Suppressor macrophage treated with lipopolysaccharide for 4 hours (primary cell): ENCODE measurements at places on chromosomes 12 and 14.

GRCh38 chr12:107845226-107845979, 70.9 kb downstream of the ASCL4 start:
- no peak for DNase-seq

GRCh38 chr14:103428723-103429556, 43.7 kb downstream of the MARK3 start:
- DNase-seq, result peak; percentile 64

DNA sequence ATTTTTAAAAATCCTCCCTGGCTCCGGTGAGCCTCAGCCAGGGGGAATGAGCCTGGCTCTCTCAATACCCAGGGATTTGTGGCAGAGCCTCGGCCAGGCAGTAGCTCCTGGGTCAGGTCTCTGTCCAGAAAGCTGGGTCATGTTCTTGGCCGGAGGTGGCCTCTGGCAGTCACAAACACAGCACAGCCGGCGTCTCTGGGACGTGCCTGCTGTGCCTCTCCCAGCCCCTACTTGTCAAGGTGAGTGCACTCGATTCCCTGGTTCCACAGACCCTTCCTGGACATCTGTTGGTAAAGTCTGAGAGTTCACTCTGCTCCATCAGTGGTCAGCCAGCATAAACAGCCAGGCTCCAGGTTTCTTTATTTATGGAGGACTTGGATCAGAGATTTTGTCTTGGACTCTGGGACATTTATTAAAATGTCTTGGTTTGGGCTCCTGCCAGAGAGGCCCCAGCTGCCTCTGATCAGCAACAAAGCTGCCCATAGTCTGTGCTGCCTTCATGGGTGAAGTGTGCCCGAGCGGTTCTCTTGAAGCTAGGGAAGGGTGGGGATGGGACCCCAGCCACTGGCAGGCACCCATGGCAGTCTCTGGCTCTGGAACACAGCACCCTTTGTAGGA, 56.7 kb downstream of the DGLUCY start:
- DNase-seq, result no peak

GRCh38 chr12:92505254-92506231, 197.2 kb upstream of the PLEKHG7 start:
- peak; percentile 80 for DNase-seq

GRCh38 chr12:121534495-121535148, 46.2 kb downstream of the KDM2B start:
- DNase-seq, result no peak

- DNase-seq, result no peak
These were observed 27.1 kb downstream of the VWF start for GRCh38 chr12:6097411-6097810.

GRCh38 chr12:40142001-40142744, 36.3 kb upstream of the SLC2A13 start:
- DNase-seq, result no peak

DNA sequence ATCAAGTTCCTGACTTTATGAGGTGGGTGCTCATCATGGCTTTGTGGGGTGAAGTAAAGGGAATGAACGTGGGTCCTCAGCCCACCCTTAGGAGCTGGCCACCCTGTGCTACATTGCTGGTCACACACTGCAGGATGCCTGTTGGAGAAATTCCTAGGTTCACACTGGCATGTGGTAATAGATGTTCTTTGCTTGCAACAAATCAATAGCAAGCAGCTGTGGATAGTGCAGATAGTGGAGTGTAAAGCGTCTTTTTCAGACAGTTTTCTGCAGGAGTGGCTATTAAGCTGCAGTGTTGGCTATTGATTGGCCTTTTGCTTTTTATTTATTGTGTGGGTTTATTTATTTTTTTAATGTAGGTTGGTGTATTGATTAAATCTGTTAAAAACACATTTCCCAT, 822.7 kb downstream of the NRXN3 start:
- DNase-seq, result no peak

- DNase-seq, result peak; percentile 87
These were observed 455.8 kb downstream of the PCNX1 start for GRCh38 chr14:71362920-71363584.

DNA sequence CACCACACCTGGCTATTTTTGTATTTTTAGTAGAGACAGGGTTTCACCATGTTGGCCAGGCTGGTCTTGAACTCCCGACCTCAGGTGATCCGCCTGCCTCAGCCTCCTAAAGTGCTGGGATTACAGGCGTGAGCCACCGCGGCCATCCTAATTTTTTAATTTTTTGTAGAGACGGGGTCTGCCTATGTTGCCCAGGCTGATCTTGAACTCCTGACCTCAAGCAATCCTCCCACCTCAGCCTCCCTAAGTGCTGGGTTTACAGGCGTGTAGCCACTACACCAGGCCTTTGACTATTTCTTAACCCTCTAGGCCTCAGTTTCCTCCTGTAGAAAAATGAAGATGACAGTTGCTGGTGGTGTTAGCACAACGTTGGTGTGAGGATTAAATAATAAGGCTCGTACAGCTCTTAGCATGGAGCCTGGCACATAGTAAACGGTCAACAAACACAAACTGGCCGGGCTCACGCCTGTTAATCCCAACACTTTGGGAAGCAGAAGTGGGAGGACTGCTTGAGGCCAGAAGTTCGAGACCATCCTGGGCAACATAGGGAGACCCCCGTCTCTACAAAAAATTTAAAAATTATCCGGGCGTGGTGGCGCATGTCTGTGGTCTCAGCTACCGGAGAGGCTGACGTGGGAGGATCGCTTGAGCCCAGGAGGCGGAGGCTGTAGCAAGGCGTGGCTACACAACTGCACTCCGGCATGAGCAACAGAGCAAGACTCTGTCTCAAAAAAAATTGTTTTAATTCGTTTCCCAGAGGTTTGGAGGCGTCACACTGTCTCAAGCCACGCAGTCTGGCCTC, 979 bp downstream of the DDX54 start:
- no peak for DNase-seq

DNA sequence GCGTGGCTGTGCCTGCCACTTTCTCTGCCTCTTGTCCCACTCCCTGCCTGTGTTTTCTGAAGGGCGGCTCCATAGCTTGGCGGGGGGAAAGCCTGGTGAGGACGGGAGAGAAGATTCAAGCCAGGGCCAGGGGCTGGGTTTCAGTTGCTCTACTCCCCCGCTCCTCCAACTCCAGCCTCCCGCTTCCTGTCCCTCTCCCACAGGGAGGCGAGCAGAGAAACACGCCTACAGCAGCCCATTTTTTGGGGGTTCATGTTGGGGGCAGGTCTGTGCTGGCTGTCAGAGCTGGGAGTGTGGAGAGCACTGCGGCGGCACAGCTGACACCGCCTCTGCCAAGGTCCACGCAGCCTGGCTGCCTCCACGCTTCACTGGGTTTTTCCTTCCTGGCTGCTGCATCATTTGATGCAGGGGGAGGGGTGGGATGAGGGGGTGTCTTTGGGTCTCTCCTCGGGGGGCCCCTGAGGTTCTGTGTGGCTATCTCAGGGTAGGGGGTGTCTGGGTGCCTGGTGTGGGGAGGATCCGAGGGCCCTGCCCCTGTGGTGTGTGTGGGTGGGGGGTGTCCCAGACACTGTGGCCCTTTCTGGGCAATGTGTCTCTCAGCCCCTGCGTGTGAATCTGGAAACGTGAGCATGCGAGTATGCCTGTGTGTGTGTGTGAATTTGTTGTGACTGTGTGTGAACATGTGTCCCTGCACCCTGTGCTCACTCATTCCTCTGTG, 10.7 kb upstream of the KRT80 start:
- DNase-seq, result no peak
